Upper lobe of right lung (tissue), 1 donor: ENCODE measurements at places on chromosomes 3 and 15. TPM values are rescaled to one million over a fixed set of nuclear protein-coding genes. Genes with fewer than 3 reads are reported as not detected.

GRCh38 chr15:66212563-66212921, 41.0 kb downstream of the MEGF11 start:
- H3K27ac ChIP-seq = no peak overlapping the region
- no peaks in the 10 kb centered on the region for H3K36me3 ChIP-seq
- no peak for DNase-seq

DNA sequence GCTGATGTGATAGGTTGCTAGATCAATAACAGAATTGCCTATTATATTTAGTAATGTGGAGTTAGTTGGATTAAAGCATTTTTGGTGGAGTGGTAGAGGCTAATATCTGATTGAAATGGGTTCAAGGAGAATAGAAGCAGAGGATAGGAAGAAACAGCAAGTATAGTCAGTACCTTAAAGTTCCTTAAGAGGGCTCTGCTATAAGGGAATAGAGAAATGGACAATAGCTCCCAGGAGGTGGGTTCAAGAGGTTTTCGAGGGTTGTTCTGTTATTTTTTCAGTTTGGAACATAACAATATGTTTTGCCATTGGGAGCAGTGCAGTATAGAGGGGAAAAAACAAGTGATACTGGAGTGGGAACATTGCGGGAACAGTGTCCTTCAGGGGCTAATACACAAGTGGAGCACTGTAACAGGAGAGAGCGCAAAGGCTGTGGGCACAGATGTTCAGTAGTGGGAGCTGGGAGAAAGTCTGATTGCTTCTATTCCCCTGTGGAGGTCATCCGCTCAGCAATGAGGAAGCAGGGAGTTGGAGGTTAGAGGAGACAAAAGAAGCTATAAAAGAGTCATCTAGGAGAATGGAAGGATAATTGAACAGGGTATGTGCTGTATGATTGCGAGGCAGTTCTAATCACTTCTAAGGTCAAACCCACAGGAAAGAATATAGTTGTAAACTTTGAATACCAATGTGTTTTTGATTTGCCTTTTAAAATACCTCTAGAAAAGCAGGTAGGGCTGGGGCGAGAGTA, 3.3 kb downstream of the MRPS11 start:
- no peak overlapping the region for H3K27ac ChIP-seq
- peaks cover 32% of the 10 kb centered on the region for H3K36me3 ChIP-seq
- no peak overlapping the region for H3K4me3 ChIP-seq
- DNase-seq = no peak
- H3K4me1 ChIP-seq = peaks cover 16% of the 10 kb centered on the region

DNA sequence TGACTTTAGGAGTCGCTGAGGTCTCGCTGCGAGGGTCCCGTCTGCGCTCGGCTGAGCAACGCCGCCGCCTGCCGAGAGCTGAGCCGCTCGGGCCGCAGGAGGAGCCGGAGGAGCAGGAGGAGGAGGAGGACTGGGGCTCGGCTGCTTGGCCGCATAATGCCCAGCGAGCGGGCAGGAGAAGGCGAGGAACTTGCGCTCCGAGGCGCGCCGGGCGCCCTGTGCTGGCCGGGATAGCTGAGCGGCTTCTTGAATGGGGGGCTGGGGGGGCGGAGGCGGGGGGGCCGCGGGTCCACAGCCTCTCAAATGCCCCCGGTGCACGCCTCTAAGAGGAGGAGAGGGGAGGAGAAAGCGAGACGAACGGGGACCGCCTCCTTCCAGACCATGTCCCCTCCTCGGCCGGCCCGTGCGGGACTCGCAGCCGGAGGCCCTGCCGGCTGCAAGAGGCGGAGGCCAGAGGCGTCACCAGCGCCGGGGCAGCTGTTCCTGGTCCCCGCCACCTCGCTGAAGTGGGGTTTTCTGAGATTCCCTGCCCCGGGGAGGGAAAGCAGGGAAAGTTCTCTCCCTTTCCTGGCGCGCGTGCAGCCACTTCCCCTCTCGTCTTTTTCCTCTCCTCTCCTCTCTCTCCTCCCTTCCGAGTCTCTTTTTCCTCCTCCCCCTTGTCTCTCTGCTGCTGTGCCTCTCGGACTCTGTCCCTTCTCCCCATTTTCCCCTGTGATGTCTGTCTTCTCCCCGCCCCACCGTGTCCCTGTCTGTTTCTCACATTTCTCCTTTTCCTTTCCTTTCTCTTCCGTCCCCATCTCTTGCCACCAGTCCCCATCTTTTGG, at the start of gene ADAMTS9:
Gene ADAMTS9 (minus strand): TSS at position 220 of the 824 bp plus-strand sequence. CDS start 343 bp downstream, outside the sequence.
- peak; percentile 88 for DNase-seq
- peaks cover 6% of the 10 kb centered on the region for H3K4me1 ChIP-seq
- no peaks in the 10 kb centered on the region for H3K36me3 ChIP-seq
- H3K27me3 ChIP-seq = no peaks in the 10 kb centered on the region
- H3K4me3 ChIP-seq = peak within 1 kb of the TSS; percentile 74

The CASR gene
- total RNA-seq = 0.20 TPM
